Aorta (tissue), 5 donors: ENCODE measurements at places on chromosomes 2 and 18. TPM values are rescaled to one million over a fixed set of nuclear protein-coding genes. Genes with fewer than 3 reads are reported as not detected.

HEATR5B gene
- 28.2 TPM for total RNA-seq

UGT1A4 gene
- total RNA-seq: not detected

DNPEP gene
- total RNA-seq: 60.2 TPM

DNA sequence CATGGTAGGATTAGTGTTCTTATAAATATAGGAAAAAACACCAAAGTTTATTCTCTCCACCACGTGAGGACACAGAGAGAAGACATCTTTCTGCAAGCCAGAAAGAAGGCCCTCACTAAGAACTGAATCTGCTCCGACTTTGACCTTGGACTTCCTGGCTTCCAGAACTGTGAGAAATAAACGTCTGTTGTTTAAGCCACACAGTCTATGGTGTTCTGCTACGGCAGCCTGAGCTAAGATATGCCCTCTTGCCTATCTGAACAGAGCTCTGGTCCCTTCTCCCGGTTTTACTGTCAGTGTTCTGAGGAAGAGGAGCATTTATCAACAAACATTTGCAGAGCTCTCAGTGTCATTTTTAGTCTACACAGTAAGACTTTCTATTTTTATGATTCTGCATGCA is 131.3 kb downstream of the DOK6 start:
- no peak for DNase-seq

DNA sequence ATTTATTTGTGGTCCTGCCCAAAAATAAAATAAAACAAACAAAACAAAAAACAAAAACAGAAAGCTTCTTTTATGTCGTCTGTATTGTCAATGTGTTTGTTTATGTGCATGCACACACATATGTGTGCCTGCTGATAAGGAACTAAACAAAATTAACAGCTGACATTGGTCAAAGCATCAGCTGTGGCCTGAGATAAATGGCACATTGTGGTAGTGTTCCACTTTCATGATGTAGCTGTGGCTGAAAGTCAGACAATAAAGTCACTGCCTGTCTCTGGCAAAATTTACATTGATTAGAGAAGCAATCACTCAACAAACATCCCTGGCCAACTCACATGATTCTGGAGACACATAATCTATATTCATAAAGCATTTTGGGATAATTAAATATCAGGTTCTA is 203.4 kb upstream of the PIK3C3 start:
- DNase-seq: no peak

DNA sequence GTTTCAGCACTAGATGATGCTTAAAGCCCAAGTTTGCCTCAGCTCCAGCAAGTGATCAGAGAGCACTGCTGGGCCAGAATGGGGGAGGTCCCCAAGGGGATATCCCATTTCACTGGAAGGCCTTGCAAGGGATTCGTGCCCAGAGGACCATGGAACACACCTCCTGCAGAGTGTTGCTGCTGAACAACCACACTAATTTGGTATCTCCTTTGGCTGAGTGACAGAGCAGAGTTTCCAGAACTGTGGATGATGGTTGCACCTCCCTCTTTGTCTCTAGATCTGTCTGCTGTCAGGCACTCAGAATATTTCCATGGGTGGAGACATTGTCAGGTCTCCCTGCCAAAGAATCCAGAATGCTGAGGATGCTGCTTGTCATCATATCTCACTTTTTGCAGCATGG is 484.8 kb upstream of the NETO1 start:
- no peak for DNase-seq
